ENCODE measurements at places on chromosomes 16 and 17.

DNA sequence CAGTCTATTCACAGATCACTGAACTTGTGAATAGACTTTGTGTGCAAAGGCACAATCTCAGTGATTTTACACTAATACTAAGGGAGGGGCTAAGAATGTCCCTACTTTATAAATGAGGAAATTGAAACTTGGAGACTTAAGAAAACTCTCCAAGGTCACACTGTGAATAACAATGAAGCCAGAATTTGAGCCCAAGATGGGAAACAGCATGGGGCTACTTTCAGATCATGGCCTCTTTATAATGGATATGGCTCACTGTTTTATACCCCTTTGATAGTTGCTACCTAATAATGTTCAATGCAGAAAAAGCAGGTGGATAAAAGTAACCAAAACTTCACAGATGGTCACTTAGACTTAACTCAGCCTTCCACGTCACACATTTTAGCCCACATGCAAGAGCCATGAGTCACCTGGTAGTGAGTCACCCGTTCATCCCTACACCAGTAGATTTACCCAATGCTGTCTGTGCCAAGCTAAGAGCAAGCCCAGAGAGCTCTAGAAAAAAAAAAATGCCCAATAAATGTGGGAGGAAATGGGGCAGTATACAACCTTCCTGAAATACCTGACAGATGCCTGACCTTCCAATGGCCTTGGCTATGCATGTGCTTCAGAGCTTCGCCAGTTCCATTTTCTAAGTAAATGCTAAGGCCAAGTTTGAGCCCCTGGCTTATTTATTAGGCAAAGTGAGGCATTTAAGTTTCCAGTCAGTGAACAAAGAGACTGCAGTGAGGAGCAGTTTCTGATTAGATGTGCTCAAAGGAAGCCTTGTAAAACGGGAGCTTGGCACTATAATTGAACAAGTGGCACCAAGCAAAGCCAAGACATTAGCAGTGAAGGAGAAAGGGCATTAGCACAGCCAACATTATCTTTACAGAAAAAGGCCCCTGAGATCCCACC lies 219.7 kb downstream of the TMEM114 start:
- DNase-seq: no peak

GRCh38 chr16:64449506-64449905 lies 672.4 kb downstream of the CDH11 start:
- no peak for DNase-seq

DNA sequence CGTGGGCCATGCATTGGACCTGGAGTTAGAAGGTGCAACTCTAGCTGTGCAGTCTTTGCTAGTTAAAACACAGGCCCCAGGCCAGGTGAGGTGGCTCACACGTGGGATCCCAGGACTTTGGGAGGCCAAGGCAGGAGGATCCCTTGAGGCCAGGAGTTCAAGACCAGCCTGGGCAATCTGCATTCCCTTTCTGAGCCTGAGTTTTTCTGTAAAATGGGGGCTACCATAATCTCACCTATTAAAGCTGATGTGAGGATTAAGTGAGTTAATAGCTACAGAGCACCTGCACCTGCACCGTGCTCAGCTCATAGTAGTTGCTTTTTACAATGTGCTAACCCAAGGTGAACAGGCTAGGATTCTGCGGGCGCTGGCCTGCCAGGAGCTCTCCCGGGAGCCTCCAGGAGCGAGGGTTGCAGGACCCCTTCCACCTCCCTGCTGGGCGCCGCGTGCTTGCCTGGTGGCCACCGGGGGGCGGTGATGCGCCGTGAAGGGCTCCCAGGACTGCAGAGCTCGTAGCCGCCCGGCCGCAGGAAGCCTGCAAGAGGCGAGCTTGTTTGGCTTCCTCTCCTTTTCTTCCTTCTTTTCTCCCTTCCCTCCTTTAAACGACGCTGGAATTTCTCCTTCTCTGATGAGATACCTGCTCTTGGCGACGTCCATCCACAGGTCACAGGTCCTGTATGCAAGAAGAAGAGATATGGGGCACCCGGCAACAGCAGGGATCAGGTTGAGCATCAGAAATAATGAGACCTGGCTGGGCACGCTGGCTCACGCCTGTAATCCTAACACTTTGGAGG lies 51.3 kb downstream of the ZFP90 start:
- DNase-seq: peak; percentile 73

DNA sequence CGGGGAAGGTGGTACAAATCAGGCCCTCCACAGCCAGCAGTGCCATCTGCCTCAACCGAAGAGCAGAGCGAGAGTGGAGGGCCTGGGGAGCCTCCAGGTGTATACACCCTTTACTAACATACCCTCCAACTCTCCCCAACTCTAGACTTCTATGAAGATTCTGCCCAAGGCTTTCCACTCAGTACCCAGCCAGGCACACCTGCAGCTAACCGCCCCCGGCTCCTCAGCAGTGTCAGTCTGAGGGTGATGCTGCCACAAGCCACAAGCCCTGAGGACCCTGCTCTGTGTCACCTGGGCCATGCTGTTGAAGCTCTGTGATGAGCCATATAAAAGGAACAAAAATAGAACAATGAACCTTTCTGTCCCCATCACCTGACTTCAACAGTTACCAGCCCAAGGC lies 3.8 kb downstream of the CENPV start:
- no peak for DNase-seq

- no peak for DNase-seq
Measured at GRCh38 chr16:80993834-80994233, 12.9 kb downstream of the CMC2 start.

- no peak for DNase-seq
Measured at GRCh38 chr17:62045517-62045916, 19.6 kb downstream of the MED13 start.

DNA sequence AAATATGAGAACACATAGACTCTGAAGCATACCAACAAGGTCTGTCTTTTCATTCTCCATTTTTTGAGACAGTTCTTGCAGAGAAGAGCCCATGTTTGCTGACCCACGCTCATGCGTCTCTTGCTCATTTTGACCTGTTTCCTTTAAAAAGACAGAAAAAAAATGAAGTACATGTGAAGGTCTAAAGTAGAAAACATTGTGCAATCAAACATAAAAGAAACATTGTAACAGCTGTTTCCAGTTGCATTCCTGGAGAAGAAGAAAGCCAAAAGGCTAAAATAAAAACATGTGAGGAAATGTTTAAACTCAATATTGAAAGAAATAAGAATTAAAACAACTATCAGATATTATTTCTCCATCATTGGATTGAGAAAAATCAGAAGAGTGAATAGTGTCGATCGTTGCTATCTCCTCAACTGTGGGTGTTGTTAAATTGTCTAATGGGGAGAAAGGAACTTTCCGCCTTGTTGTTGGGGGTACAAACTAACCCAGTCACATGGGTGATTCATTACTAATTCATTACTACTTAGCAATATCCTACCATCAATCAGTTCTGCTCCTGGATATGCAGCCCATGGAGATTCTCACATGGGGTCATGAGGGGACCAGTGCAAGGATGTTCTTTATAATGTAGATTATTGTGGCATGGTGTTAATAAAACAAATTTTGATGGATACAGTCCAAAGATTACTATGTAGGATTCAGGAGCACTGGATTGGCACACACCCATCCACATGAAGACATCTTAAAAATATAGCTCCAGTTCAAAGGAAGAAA lies 9.5 kb downstream of the ABCA9 start:
- DNase-seq: no peak

GRCh38 chr16:31329671-31330552 lies 25.1 kb upstream of the ITGAX start:
- DNase-seq: no peak

GRCh38 chr17:71145486-71145885 lies 975.3 kb upstream of the SOX9 start:
- no peak for DNase-seq

DNA sequence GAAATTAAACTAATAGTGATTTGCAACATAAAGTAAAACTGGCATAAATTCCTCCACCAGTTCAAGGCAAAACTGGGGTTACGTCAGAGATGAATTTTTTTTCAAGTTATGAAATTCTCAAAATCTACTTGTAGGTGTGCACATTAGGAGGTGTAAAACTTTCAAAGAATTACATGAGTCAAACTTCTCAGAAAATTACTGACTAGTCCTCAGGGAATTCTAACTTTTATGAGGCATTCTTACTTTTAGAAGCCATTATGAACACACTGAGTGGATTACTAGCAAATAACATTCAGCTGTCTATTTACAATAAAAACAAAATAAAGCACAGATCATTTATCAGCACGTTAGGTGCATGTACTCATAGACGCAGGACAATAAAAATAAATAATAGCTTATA lies 348.7 kb downstream of the CDH11 start:
- no peak for DNase-seq

DNA sequence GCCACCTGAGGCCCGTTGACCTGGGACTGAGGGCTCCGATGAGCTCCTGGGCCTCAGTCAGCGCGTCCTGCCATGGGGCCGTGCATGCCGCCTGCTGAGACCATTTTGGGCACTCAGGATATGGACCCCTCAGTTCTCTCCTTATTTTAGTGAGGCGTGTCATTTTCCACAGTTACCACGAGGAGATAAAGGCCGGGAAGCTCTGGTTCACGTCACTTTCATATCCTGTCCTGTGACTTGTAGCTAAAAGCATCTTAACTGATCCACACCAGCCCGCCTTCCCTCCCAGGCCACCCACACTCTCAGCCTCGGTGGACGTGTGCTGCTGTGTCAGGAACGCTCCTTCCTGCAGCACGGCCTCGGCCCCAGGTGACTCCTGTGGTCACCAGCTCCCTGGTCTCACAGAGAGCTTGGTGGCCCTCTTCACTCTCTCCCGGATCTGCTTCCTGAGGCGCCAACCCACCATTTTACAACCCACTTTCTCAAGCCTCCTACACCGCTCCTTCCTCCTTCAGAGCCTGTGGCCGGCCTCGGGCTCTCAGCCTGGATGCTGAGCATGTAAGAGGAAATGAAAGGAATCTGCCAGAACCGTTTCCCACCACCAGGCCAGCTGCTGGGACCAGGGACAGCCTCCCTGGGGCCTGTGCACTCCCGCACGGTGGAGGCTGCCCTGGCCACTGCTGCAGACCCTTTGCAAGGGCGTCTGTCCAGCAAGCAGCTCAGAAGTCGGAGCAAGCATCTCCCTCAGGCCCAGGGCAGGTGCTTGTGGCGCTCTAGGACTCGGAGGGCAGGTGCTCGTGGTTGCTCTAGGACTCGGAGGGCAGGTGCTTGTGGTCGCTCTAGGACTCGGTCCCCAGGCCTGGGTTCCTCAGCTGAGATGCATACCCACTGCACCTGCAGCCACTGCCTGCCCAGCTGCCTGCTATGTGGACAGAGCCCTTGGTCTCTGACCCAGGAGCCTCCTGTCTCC lies 23.9 kb upstream of the FASN start:
- DNase-seq: no peak

- DNase-seq: no peak
Measured at GRCh38 chr17:19644493-19645210, 3.9 kb upstream of the ALDH3A2 start.

DNA sequence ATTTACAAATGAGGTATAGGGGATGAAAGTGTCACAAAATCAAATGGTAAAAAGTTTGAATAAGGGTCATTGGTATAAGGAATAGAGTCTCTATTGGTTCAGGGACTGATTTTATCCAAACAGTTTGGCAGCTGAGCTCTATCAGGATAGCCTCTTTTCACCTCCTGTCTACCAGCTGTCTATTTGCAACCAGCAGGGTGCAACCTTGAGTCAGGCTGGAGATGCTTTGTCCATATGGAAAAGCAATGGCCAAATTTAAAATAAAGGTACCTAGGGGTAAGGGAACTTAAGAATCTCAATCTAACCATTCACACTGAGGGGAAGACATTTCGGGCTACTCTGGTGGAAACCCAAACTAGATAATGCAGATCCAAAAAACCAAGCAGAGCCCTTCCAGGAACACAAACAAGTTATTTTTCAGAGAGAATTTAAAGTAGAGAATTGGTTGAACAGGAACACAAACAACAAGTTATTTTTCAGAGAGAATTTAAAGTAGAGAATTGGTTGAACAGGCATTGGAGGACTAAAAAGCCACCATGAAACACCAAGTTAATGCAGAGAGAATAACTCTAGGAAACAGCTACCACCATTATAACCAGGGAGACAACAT lies 12.6 kb upstream of the CA10 start:
- DNase-seq: no peak

- no peak for DNase-seq
Measured at GRCh38 chr16:87201790-87202189, 115.4 kb downstream of the C16orf95 start.

- DNase-seq: no peak
Measured at GRCh38 chr16:78244131-78244895, 144.9 kb downstream of the WWOX start.

DNA sequence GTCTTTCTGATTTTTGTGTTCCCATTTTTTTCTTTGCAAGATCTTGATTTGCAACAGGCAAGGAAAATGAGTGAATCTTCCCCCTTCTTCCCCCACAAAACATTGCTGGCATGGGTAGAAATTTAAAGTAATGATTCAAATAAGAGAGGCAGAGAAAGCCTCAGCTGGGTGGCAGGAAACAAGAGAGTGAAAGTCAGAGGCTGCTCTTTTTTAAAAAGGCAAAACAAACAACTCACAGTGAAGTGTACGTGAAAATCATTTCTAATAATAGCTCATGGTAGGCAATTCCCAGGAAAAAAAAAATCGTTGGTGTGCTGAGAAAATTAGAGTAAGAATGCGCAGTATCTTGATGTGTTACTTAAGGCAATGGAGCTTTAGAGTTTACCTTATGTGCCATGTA lies 229.5 kb downstream of the FTO start:
- no peak for DNase-seq

GRCh38 chr17:17837966-17838962 lies 1.5 kb upstream of the SREBF1 start:
- DNase-seq: no peak

DNA sequence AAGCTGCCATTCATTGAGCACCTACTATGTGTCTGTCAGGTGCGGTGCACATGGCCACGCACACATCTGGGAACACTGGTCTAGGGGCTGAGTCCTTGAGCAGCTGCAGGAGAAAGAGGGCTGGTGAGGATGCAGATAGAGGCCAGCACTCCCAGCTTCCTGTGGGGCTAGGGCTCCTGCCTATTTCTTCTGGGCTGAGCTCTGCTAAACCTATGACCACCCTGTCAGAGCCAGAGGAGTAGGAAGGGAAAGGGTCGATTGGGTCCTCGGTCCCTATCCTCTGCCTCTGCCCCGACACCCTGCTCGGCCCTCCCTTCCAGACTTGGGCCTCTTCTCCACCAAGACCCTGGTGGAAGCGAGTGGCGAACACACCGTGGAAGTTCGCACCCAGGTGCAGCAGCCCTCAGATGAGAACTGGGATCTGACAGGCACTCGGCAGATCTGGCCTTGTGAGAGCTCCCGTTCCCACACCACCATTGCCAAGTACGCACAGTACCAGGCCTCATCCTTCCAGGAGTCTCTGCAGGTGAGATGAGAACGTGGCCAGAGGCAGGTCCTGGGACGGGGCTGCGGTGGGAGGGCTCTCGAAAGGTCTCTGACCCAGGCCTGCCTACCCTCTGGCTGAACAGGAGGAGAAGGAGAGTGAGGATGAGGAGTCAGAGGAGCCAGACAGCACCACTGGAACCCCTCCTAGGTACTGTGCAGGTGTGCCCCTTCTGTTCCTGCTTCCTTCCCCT lies 4.0 kb upstream of the TMEM88 start:
- DNase-seq: no peak

- DNase-seq: no peak
Measured at GRCh38 chr17:48213797-48214196, 106.2 kb downstream of the SNX11 start.

GRCh38 chr17:74742978-74743545 lies 5.4 kb upstream of the NHERF1 start:
- DNase-seq: no peak

- DNase-seq: no peak
Measured at GRCh38 chr17:68459037-68459639, 1.8 kb upstream of the WIPI1 start.

GRCh38 chr17:43584666-43585102 lies 38.5 kb upstream of the ETV4 start:
- DNase-seq: no peak

- no peak for DNase-seq
Measured at GRCh38 chr16:77732241-77732946, 10.1 kb downstream of the NUDT7 start.

Measured in left hindlimb (tissue), 1 donor.